Vagina (tissue), 2 donors: ENCODE measurements at places on chromosomes 12 and 14.

- DNase-seq, result no peak
Observed at GRCh38 chr12:25382311-25383106, 131.8 kb upstream of the KRAS start.

- DNase-seq, result no peak
Observed at GRCh38 chr12:79897617-79898016, 37.3 kb downstream of the PPP1R12A start.

DNA sequence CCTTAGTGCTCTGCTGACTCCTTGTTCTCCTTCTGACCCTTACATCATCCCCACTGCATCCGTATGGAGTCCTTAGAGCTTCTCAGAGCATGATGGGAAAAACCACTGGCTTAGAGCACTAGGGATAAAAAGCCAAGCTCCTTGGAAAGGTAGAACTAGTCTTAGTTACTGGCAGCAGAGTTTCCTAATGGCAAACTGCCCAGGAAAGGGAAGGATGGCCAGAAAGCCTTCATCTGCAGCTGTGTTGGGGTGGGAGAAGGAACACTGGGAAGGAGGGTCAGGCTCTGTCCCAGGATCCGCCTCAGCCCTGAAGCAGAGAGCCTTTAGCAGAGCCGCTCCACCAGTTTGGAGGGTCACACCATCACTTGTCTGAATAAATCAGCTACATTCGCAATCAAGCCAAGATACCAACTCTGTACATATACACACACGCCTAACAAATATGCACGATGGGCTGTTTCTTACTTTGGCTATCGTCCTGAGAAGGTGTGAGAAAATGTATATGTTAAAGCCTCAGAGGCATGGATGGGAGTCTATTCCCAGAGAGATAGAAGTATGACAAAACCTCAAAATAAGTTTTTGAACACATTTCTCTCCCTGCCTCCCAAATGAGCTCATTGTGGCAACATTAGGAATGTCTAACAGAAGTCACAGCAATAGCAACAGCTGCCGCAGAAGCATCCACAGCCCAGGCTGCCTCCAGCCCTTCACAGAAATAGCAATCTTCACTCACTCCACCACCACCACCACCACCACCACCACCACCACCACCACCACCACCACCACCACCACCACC lies 18.6 kb upstream of the GALNT8 start:
- DNase-seq, result no peak

GRCh38 chr12:120316798-120317223 lies 10.8 kb downstream of the PLA2G1B start:
- DNase-seq, result no peak

DNA sequence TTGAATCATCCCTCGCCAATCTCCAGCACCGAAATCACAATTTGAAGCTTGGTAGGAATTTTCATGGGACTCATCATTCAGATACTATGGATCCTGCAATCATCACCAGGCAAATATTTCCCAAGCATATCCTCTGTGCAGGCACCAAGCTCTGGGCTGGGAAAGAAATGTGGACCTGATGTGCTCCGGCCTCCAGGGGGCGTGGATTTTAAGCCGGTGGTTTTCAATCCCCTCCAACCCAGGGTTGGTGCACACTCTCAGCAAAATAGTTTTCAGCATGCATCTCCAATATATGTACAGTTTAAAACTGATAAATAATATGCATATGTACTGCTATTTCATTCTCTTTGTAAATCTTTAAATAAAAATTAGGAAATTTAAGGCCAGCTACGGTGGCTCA lies 98.9 kb downstream of the RBM19 start:
- no peak for DNase-seq

DNA sequence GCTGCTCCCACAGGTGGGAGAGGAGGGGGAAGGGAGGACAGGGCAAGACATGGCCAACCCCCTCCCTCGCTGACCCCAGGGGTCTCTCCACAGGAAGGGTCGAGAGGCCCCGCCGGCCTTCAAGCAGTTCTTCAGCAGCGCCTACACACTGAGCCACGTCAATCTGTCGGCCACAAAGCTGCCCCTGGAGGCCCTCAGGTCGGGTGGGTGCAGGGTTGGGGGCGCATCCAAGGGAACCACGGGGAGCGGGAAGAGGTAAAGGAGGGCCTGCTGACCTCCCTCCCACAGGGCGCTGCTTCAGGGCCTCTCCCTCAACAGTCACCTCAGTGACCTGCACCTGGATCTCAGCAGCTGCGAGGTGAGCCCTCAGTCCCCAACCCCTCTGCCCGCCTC lies 6.1 kb downstream of the CARMIL3 start:
- DNase-seq, result no peak

DNA sequence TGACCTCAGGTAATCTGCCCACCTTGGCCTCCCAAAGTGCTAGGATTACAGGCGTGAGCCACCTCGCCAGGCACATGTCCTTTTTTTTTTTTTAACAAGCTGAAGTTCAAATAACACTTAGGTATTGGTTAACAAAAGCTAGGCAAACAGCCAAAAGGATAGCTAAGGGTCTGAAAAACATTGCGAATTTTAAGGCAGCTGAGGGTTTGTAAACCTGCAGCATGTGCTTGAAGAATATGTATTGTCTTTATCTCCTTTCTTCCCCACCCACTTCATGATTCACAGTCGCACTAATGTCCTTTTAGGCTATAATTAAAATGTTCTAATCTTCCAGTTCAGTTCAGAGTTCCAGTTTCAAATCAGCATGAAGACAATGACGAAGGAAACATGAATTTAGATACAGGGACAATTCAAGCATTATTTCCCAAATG lies 30.1 kb upstream of the CERS5 start:
- DNase-seq, result no peak

DNA sequence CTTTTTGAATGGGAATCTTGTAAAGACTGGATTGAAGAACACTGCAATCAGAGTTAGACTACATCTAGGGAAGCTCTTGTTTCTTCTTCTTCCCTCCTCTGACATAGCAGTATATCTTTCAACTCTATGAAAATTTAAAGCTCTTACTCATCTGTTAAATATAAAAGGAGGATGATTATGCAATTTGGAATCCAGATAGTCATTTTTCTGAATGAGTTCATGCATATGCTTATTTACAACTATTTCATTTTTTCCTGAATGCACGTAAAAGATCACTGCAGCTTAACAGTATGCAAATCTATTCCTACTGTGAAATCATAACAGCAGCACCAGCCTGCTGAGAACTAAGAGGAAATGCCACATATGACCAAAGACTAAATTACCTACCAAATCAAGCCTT lies 133.5 kb upstream of the TMCC3 start:
- DNase-seq, result no peak

GRCh38 chr12:131827961-131828534 lies at the start of gene MMP17:
Gene MMP17 (plus strand): TSS chr12:131828393. CDS start chr12:131828495, 102 bp downstream.
- no peak for DNase-seq

- DNase-seq, result no peak
Observed at GRCh38 chr14:73245480-73246325, 8.4 kb downstream of the PAPLN start.

GRCh38 chr12:128078301-128078971 lies 188.5 kb upstream of the TMEM132C start:
- DNase-seq, result no peak

DNA sequence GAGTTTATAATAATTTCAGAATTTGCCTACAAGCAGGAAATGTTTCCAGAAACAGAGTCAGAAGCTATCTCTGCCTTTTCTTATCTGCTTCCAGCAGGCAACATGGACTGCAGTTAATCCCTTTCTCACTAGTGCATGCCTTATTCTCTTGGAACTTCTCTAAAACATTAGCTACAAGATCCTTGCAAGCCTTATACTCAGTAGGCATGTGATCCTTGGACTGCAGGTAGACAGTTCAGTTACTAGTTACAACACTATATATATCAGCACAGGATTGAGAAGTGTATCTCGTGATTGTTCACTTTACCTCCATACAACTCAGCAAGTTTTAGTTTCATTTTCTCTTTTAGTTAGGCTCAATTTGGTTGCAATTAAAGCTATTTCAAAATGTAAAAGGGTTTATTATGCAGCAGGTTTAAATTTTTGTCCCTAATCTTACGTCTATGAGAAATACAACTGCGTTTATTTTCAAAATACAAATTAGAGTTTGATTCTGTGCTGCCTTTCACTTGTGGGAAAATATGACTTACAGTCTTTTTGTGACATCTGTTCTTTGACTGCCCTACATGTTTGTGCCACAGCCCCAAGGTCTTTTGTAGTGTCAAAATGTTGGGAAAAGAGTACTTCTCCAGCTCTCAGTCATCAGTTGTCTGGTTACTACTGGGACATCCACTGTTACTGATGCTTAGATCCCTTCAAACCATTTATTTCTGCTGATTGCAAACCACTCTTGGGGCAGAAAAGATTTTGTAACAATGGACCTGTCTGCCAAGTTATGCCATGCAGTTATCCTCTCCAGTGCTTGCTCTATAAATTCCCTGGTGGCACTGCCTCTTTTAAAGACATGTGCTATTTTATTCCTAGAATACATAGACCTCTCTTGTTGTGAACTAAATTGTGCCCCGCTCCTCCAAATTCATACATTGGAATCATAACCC lies 709.0 kb upstream of the FOXG1 start:
- DNase-seq, result no peak

DNA sequence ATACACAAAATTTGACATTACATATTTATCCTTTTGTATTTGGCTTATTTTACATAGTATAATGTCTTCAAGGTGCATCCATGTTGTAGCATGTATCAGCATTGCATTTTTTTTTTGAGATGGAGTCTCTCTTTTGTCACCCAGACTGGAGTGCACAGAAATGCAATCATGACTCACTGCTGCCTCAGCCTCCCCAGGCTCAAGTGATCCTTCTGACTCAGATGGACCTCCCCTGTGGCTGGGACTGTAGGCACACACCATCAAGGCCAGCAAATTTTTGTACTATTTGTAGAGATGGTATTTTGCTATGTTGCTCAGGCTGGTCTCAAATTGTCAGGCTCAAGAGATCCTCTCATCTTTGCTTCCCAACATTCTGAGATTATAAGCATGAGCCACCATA lies 214.4 kb upstream of the ALG10B start:
- no peak for DNase-seq

DNA sequence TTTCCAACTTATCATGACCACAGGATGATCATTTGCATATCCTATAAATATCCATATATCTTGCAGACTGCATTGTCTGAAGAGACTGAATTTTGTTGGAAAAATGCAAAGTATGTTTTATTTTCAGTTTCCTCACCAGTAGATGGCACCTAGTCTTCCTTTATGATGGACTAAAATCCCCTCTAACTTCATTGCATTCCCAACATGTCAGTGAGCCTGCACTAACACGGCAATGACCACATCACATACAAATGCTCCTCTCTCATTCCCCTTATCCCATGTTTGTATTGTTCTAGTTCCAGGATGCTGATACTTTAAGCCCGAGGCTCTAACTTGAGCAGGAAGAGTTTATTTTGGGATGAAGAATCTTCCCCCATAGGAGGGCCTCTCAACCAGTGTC lies 24.7 kb upstream of the MYBPC1 start:
- DNase-seq, result no peak

DNA sequence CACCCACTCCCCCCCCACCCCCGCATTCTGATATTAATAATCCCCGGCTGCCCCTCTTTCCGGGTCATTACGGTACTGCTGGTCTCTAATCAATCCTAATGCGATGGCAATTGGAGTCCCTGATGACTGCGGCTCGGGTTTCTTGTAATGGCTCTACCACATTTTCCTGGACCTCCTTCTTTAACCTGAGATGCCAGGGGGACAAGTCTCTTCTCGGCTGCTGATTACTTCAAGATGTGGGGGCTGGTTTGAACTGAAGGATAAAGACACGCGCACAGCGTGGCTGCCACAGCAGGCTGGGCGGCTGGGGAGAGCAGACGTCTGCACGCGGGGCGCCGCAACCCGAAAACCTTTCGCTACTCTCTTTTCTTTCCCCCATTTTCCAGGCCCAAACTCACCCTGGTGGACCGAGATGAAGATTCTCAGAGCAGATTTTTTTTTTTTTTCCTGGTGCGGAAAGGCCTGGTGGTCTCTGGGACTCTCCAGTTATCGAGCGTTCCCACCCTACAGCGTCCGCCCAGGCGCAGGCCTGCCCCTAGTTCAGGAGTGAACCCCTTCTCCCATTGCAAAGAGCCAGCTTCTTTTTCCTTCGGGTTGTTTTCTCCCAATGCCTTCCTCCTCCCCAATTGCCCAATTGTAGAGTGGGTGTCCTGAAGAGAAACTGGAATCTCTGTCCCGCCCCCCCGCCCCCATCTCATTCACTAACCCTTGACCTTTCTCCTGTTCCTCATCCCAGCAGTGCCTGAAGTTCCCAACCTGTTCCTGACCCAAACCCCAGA lies 6.0 kb upstream of the SIX1 start:
- DNase-seq, result no peak

DNA sequence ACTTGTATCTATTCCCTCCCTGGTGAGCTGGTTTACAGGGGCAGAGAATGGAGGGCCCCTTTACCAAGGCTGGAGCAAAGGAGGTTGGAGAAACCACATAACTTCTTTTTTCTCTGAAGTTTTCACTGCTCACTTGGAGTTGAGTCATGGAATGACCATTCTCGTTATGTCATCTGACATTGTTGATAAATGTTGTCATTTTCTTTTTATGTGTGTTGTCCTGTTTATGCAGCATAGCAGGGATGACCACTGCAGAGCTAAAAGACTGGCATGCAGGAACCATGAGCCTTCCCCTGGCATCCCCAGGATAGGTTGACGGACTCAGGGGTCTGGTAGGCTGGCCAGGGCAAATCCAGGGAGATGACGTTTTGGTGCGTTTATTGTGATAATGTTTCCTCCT lies 256.8 kb upstream of the DDHD1 start:
- no peak for DNase-seq

DNA sequence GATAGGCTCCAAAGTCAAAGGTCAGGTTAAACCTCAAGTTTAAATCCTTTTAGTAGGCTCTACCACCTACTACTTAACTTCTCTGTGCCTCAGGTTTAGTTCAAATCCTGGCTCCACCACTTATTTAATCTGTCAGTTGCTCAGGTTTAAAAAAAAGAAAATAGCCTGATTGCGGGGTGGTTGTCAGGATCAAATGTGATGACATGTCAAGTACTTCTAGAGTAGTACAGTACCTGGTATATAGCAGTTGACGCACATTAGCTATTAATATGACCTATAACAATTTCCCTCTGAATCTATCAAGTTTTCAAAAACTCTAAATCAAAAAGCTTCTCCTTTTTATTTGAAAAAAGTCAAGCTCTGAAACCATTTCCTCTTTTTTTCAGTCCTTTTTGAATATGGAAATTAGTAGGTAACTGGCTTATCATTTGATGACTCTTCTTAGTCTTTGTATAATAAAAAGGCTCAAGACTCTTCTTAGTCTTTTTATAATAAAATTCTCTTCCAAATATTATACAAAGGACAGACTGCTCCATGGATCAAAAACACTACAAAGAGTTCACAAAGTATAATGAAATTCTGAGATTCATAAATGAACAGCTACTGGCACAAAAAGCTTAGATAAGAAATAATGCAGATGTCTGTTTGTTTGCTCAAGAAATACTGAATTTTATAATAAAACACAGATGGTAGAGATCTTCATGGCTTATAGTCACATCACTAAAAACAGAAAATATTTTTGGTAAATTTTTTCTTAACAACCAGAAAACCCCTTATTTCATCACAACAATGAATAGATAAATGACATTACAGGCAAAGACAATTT lies 5.0 kb downstream of the OSBPL8 start:
- no peak for DNase-seq

GRCh38 chr14:90726656-90727055 lies 89.6 kb downstream of the TTC7B start:
- no peak for DNase-seq
